ENCODE measurements at places on chromosomes 6 and 20.

- no peak for DNase-seq
Observed at GRCh38 chr20:15113144-15113773, 775.8 kb upstream of the FLRT3 start.

- DNase-seq, result no peak
Observed at GRCh38 chr20:38445381-38445796, 10.3 kb upstream of the SNHG17 start.

GRCh38 chr6:84967389-84967788 is 203.0 kb upstream of the TBX18 start:
- DNase-seq, result no peak

DNA sequence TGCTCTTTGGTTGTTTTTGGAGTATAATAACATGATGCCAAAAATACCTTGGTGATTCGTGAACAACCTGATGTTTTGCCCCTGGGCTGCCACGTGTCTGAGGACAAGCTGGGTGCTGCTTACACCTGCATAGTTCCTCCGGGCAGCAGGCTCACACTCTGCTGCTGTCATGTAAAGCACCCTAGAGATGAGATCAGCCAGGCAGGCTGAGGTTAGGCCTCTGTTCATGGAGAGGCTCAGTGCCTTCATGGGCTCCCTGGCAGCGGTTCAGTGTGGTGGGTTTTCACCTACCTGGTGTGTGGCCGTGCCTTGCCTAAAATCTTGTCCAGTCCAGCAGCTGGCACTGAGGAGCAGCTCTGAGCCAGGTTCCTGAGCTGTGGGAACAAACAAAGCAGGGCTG is 60.1 kb upstream of the TAGAP start:
- DNase-seq, result no peak

All from activated naive CD8-positive, alpha-beta T cell treated with anti-CD3 and anti-CD28 coated beads, Interleukin-2, amount 50 U/mL, for 16 hours (primary cell).